GM12864 (cell line): ENCODE measurements at places on chromosomes 2 and 18.

GRCh38 chr2:203861197-203861596 lies 6.4 kb upstream of the CTLA4 start:
- DNase-seq = no peak

- no peak for DNase-seq
Measured at GRCh38 chr2:239252801-239253200, 148.0 kb downstream of the HDAC4 start.

DNA sequence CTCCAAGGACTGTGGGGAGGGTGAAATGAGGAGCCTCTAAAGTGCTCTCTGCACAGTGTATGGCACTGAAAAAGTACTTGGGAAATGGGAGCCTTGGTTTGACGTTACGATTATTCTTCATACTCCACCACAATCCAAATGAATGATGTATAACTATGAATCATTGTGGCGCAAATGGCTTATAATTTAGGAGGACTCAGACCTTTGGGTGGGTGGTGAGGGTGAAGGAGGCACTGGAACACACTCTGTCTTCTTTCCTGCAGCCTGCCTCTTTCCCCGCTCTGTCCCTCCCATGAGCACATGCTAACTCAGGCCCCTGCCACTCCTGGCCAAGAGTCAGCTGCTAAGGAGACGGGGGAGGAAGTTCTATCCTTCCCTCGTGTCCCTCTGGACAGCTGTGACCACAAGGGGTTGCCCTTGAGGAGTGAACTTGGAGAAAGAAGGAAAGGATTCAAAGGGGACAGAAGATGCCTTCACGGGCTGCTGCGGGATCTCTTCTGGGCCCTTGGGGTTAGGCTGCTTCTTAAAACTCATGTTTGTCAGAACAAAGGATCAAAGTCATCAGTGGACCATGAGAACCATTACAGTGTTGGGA lies 36.5 kb downstream of the POLR1A start:
- DNase-seq = no peak

- no peak for DNase-seq
Measured at GRCh38 chr2:19971691-19972090, 18.2 kb downstream of the WDR35 start.
